ENCODE measurements at places on chromosomes 7 and 10. TPM values are rescaled to one million over a fixed set of nuclear protein-coding genes. Genes with fewer than 3 reads are reported as not detected.

FOXI2 gene
- total RNA-seq, result not detected

PON1 gene
- not detected for total RNA-seq

CCL24 gene
- not detected for total RNA-seq

GRID1 gene
- 2.4 TPM for total RNA-seq

GRCh38 chr7:98204670-98205069 lies 6.6 kb upstream of the BHLHA15 start:
- no peak for DNase-seq

DNA sequence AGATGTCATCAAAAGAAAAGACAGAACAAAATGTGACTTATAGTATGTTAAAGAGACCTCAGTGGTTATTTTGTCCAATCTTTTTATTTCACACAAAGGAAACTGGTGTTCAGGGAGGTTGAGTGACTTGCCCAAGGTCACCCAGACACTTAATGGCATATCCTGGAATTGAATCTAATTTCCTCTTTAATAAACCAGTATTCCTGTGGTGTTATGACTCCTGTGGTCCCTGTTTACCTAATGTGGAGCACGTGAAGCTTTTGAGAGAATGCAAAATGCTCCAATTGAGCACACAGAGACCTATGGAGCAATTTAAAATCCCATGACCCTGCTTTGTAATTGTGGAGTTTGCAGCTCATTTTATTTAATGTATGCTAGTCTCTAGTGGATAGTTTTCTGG lies 251.9 kb downstream of the REEP3 start:
- no peak for DNase-seq

DNA sequence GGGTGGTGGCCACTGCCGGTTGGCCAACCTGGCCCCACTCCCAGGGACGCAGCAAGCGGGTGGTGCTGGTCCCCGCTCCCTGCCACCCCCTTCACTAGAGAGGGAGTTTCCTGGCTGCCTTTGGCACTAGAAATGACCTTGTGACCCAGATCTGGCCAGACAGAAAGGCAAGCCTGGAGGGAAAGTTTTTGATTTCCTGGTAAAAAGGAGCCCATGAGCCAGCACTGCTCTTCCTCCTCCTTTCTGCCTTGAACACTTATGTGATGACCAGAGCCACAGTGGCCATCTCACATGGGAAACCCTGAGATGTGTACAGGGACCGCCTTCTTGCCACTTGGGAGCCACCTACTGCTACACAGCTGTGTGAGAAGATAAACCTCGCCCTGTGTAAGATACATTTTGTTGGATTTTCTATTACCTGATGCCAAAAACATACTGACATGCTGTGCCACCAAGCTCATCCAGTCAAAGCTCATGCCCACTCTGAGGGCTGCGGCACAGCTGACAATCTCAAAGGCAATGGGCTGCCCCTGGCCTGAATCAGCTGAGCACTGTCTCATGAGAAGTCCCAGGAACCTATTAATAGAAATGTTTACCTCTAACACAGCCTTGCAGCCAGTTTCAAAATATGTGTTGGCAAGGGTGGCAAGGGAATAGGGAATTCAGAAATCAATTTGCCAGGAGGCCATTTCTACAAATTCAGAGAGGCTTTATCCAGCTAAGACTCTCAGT lies 94.0 kb downstream of the CYTH3 start:
- DNase-seq, result no peak

GRCh38 chr7:37320848-37321468 lies 127.7 kb downstream of the ELMO1 start:
- peak; percentile 52 for DNase-seq

- DNase-seq, result peak; percentile 78
Observed at GRCh38 chr10:102229810-102230263, 3.7 kb downstream of the ELOVL3 start.

Data from H4 (cell line).